Renal cortical epithelial cell (primary cell): ENCODE measurements at places on chromosomes 3 and 15. TPM values are rescaled to one million over a fixed set of nuclear protein-coding genes. Genes with fewer than 3 reads are reported as not detected.

Gene CNBP
- total RNA-seq, result 276 and 290 TPM in 2 replicates

Gene SCAPER
- 7.3 and 11.7 TPM in 2 replicates for total RNA-seq

- peak; percentile 31 for DNase-seq
Measured at GRCh38 chr3:14265246-14265962, 86.8 kb downstream of the LSM3 start.

DNA sequence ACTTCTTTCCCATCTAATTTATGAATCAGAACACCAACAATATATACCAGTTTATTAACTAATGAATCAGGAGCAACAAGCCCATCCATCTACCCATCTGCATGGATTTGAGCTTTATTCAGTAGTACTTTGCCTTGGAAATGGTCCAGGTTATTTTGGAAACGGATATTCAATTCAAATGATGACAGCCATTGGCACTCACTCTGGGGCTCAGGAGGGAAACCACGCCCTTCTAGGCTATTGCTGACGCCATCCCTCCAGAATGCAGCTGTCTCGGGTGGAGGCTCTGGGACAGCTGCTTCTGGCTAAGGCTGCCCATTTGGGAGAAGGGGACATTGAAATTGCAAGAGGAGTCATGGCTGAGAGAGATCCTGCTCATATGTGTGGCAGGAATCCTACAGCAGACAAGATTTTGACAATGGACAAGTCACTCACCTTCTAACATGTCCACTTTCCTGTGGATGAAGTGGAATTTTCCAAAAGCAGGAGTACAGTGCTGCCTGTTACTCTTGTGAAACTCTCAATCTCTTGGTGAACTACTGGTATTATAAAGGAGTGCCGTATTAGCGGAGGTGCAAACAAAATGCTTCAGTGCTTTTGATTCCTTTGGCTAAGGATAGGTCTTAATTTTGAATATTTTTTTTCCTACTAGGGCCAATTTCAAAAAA, 29.3 kb upstream of the TRAK1 start:
- DNase-seq, result peak; percentile 78

DNA sequence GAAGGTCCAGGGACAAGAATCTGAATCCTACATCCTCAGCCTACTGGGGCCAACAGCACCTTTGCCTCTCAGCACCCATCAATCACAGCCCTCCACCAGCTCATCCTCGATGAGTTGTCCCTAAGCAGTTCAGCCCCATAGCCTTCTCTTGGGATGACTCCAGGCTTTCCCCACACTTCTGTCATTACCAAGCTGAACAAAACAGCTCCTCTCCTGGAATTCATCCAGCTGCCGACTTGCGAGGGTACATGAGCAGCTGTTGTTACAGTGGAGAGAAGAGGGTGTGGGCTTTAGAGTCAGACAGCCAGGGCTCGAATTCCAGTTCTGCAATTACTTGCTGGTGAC, 69.0 kb upstream of the THBS1 start:
- DNase-seq, result no peak

DNA sequence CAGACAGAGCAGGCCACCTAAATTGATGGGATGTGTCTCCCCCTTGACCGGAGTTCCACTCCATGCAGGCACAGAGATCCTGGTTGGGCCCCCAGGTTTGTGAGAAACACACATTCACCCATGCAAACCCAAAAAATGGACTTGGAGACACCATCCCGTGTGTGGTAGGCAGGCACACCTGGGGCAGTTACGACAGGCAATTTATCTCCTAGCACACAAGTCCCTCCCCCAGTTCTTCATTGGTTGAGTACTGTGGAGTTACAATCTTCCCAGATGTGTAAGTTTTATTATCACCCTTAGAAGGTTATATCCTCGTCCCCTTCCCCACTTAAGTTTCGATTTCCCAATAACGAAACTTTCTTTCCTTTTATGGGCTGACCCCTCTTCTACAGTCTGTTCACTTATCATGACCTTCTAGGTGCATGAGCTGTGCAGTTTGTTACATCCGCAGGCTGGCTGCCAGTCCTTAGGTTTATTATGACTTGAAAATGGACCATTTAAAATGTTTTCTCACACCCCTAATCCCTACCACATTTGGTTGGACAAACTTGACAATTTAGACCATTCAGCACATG, 27.3 kb downstream of the ARL8B start:
- no peak for DNase-seq

DNA sequence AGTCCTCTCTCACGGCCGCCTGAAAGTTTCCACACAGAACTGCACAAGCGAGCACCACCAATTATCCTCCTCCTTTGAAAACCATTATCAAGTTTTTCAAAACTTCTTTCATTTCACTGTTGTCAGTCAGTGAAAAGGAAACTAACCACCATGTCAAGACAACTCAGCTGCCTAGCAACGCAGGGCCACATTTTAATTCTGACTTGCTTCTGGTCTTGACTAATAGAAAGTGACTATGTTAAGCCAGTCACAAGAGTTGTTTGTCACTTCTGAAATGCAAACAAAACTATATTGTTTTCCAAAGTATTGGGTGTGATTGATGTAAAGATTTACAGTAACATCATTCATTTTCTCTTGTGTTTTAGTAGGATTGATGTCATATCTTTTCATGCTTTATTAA, 612.8 kb upstream of the AGTR1 start:
- DNase-seq, result peak; percentile 16
